RKO (cell line): ENCODE measurements at places on chromosomes 12 and 14.

- DNase-seq: no peak
These were observed 108.5 kb downstream of the ZFC3H1 start for GRCh38 chr12:71555191-71555590.

DNA sequence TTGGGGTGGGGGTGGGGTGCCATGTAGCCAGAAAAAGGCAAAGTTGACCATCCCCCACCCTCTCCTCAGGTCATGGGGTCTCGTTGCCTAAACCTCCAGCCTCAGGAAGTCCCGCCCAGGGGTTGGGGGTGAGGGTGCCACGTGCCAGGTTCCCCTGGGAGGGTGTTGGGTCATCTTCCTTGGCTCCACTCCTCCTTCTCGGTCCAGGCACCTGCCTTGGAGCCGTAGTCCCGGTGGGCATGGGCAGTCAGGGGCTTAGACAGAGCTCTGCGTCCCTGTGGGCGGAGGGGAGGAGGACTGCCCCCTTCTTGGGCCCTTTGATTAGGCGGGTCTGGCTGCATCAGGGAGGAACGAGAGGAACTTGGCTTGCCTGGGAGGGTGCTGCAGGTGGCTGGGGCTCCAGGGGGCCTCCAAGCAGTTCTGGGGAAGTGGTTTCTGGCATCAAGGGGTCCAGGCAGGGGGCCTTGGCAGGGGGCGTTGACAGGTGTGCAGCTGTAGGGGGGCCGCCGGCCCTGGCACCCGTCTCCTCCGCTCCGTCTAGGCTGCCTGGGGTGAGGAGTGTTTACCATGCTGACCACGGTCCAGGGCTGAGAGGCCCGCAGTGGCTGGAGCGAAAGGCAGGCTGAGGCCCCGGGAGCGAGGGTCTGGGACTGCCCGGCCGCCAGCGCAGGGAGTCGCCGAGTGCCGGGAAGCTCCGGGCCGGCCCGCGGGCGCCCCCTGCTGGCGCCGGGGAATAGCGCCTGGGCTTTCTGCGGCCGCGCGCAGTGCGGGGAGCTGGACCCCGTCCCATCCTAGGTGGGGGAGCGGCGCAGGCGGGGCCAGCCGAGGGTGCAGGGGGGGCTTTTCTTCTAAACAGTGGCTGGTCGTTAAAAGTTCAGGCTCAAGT lies 7.9 kb downstream of the SETD1B start:
- DNase-seq: peak; percentile 78

GRCh38 chr12:70367258-70368141 lies 1.4 kb downstream of the KCNMB4 start:
- no peak for DNase-seq

DNA sequence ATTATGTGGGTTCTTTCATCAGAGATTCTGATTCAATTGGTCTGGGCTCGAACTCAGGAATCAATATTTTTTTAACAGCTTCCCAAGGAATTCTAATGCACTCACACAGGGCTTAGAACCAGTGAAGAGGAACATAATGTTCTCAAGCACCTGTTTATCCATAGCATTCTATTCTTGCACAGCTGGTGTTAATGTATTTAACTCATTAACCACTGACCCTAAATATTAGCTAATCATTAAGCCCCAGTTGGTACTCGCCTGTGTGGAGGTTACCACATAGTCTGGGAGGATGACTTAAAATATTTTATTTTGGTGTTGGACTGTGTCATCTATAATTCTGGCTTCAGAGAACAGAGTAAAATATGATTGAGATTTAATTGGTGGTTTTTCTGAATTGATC lies 45.3 kb downstream of the LRP6 start:
- DNase-seq: no peak

DNA sequence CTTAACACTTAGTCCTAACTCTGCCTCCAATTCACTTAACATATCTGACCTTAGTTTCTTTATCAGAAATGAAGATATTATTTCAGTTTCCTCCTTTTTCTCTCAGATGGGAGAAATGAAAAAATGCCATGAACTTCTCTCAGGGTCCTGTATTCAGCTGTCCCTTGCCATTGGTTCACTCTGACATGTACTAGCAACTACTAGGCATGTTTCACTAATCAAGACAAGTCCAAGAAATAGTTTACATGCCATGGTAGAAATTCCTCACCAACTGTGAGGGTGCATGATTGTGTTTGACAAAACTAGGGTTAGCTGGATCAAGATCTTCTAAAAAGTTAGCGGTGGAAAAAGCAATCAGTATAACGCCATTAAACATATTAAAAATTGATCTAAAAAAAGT lies 7.0 kb upstream of the ATXN7L3B start:
- DNase-seq: no peak

GRCh38 chr12:13204428-13204827 lies 7.9 kb downstream of the EMP1 start:
- no peak for DNase-seq

DNA sequence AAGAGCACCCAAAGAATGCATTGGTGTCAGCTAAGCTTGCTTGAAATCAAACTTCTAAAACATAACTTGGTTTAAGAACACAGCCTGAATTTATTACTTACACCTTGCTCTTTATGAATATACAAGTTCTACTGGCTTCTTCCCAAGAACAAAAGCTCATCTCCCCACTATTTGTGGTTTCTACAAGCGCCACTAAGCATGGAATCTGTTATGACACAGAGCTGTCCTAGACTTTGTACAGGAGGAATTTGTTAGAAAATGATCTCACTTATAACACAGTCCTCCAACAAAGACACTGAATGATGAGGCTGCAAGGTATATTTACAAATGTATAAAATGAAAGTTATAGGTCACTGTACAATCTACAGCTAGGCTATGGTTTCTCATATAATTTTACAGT lies 452.1 kb downstream of the BCAT1 start:
- no peak for DNase-seq

DNA sequence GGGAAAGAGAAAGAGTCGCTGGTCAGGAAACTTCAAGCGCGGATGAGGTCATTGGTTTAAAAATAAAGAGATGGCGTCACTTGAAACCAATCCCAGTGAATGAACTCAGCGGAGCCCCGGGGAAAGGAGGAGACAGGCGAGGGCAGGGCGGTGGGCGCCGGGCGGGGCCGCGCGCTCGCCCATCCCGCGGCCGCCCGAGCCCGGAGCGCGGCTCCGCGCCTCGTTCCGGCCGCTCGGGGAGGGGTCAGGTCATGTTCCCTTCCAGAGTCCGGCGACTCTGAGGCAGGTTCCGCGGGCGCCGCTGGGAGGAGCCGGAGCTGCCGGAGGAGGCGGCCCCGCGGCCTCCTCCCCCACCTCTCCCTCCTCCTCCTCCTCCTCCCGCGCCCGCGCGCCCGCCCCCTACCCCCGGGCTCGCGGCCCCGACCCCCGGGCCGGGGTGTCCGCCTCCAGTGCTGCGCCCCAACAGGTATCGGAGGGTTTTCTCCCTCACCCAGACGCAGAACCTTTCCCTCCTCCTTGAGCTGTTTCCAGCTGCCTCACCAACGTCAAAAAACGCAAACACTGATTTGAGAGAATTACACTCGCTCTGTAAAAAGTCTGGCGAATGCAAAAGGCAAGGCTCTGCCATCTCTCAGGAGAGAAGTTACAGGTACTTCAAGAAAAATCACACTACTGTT lies at the start of gene DUSP16:
Gene DUSP16, minus strand, starts transcription at position 279 of the 677 bp plus-strand sequence. CDS start 41,765 bp downstream, outside the sequence.
- peak; percentile 95 for DNase-seq

DNA sequence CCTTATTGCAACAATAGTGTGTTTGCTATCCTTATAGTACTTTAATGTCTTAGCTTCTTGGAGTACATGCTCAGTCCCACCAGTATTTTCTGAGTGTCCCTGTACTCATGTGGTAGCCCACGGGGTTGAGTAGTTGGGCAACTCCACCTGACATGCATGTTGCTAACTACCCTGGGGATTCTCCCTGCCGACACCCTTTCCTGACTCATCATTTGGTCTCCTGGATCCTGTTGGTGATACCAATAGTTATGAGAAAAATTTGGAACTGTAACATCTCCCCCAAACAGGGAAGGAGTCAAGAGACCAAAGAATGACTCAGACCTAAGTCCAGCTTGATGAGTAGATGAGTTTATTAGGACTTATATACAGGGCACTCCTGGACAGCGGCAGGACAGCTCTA lies 101.6 kb downstream of the BRMS1L start:
- peak; percentile 19 for DNase-seq

- no peak for DNase-seq
These were observed 122.7 kb downstream of the C12orf42 start for GRCh38 chr12:103373088-103373523.

DNA sequence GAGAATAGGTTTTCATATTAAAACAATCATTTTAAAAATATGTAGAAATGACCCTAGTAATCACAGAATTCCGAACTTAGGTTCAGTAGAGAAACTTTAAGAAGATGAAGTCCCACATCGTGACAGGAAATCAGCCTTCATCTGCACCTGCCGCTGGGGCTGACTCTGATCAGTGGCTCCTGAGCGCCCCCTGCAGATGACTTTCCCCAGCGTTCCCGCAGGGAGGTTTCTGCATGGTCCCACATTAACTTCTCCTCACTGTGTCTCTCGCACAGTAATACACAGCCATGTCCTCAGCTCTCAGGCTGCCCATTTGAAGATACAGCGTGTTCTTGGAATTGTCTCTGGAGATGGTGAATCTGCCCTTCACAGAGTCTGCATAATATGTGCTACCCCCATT lies 1131.1 kb downstream of the TMEM121 start:
- no peak for DNase-seq

- no peak for DNase-seq
These were observed 289.9 kb downstream of the BCAT1 start for GRCh38 chr12:24659016-24659415.

- peak; percentile 57 for DNase-seq
These were observed 104.3 kb upstream of the MAX start for GRCh38 chr14:65206448-65207096.

DNA sequence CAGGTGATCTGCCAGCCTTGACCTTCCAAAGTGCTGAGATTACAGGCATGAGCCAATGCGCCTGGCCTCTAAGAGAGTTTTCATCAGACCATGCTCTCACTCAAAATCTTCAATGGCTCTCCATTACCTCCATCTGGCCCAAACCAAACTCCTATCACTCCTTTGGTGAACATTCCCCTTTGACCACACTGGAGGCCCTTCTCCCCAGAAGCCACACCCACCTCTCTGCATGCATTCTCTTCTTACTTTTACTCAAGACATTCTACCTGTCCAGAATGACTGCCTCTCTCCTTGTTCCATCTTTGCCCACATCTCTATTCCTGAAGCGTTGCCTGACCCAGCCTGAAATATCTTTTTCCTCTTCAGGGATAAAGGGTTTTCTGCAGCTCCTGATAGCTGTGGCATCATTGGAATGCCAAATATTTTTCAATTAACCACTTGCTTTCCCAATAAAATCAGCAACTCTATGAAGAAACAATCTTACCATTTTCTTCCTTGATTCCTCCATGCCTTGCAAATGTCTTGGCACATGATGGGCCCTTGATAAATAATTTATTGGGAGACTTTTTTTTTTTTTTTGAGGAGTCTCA lies 15.5 kb downstream of the PLEK2 start:
- no peak for DNase-seq

GRCh38 chr12:34340534-34341361 lies 318.5 kb downstream of the ALG10 start:
- no peak for DNase-seq

GRCh38 chr12:123029550-123029949 lies 49.1 kb downstream of the ARL6IP4 start:
- DNase-seq: no peak

DNA sequence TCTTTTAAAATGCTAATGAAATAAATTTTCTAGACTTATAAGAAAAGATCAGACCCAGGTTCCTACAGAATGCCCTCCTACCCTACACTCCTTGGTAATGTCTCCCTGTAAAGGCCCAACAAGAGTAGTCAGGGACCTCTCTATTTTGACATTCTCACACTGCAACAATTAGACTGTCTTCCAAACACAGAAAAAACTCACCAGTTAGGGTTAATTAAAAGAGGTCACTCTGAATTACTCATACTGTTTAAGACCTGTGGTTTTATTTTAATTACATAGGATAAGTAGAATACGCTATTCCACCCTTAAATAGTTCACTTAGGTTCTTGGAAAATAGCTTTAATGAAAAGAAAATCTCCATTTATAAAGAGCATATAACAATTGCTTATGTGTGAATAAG lies 142.4 kb downstream of the ITPR2 start:
- no peak for DNase-seq

GRCh38 chr12:106051853-106052531 lies 86.8 kb downstream of the NUAK1 start:
- no peak for DNase-seq

GRCh38 chr12:51823875-51824565 lies 24.5 kb downstream of the FIGNL2 start:
- peak; percentile 60 for DNase-seq

- DNase-seq: no peak
These were observed 958 bp downstream of the SPATS2 start for GRCh38 chr12:49368240-49368600.

GRCh38 chr12:124715121-124715990 lies 147.9 kb upstream of the NCOR2 start:
- no peak for DNase-seq

DNA sequence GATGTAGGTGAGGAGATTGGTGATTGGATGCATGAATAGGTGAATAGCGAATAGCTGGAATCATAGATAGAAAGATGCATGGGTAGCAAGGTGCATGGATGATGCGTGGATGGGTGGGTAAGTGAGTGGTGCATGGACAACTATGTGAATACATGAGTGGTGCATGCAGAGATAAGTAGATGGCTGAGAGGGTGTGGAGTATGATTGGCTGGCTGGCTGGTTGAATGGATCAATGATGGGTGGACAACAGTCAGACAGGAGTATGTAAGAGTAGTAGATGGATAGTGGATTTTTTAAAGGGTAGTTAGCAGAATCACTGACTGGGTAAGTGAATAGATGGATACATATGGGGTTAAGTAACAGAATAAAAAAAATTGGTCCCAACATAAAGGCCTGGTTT lies 33.9 kb downstream of the SERPINA3 start:
- DNase-seq: no peak

DNA sequence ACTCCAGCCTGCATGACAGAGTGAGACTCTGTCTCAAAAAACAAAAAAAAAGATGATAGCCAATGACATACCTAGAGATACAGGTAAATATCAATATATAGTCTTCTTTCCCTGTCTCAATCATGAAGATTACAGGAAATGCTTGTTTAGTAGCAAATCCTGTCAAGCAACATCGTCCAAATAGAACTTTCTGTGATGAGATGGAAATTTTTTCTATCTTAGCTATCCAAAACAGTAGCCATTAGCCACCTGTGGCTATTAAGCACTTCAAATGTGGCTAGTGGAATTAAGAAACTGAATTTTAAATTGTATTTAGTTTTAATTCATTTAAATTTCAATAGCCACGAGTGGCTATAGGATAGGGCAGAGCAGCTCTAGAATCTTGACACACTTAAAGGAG lies 33.2 kb upstream of the RIC8B start:
- no peak for DNase-seq

DNA sequence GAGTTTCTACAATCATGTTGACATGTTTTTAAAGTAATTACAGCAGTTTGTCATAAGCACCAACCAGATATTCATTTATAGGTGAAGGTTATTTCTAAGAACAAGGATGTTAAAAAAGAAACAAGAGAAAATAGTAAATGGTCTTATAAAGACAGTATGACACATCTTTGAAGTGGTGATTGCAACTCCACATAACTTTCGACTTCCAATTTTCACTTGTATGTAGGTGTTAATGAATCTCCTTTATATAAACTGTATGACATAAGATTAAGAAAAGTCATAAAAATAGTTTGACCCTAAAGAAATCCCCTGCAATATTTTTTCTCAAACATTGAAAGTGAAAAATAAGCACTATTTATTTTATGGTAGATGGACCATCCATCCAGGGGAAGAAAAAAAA lies 144.8 kb upstream of the PTPRQ start:
- no peak for DNase-seq

- DNase-seq: no peak
These were observed 9.9 kb downstream of the RNASE9 start for GRCh38 chr14:20550926-20551325.

GRCh38 chr12:92261071-92261470 lies 115.4 kb upstream of the BTG1 start:
- DNase-seq: no peak

GRCh38 chr14:103332143-103332919 lies 1.7 kb upstream of the EIF5 start:
- DNase-seq: no peak
